ENCODE measurements at places on chromosomes 11 and 22.

DNA sequence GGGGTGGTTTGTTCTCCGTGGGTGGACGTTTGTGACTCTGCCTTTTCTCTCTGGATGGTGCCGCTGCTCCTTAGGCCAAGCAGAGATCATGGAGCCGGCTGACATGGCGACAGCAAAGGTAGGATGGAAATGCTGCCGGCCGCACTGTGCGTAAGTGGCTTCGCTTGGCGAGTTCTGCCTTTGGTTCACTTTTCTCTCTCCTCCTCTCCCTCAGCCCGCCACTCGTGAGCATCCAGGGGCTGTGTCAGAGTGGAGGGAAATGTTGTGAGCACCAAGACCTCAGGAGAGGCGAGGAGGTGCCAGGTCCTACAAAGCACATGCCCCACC, 80.5 kb downstream of the GRAMD1B start:
- DNase-seq: no peak

DNA sequence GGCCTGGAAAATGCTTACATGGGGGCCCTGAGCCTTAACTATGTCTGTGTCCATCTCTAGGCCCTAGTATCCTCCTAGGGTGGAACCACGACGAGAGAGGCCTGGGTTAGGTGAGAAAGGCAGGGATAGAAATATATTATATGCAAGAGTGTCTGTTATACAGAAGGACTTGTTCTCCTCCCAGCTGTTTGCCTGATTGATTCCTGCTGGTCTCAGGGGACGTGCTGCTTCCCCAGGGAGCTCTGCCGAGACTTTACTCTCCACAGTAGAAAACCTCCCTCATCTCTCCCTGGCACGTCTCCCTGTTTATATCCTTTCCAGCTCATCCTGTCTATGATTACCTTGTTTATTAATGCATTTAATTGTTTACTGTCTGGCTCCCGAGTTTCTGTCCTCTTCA, 132.6 kb downstream of the MIAT start:
- no peak for DNase-seq

DNA sequence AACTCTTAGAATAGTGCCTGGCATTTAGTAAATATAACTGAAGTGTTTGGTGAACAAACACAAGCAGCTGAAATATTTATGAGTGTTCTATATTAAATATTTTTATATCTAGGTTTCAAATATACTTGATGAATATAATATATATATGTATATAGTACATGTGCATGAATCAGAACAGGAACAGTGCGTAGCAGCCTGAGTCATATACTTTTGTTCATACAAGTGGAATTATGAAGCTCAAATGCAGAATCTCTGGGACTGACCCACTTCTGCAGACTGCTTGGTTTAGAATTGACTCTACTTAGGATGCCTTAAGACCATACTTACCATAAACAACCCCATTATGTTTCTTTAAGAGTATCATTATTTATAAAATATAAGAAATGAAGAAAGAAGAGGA, 997.8 kb upstream of the RAG2 start:
- DNase-seq: no peak

GRCh38 chr11:43393765-43394355, 35.1 kb downstream of the TTC17 start:
- DNase-seq: no peak

DNA sequence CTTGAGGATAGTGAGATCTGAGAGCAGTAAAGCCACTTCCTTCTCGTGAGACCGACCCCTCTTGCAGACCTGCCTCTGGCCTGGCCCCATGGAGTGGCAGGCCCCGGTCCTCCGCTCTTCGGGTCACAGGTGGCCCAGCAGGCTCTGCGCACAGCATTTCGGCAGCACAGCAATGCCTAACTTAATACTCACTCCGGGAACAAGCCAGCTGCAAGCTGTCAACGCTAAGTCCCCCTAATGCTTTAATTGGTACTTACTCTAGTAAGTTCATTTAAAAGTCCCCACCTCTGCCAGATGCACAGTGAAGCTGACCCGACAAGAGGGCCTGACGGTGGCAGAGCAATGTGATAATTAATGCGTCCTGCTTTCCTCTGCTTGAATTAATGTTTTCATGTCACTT, 349.3 kb upstream of the B3GAT1 start:
- DNase-seq: no peak
